Activated T-helper 1 cell treated with anti-CD3 and anti-CD28 coated beads, Interleukin-2, amount 50 U/mL, for 16 hours (primary cell): ENCODE measurements at places on chromosomes 7 and 10.

DNA sequence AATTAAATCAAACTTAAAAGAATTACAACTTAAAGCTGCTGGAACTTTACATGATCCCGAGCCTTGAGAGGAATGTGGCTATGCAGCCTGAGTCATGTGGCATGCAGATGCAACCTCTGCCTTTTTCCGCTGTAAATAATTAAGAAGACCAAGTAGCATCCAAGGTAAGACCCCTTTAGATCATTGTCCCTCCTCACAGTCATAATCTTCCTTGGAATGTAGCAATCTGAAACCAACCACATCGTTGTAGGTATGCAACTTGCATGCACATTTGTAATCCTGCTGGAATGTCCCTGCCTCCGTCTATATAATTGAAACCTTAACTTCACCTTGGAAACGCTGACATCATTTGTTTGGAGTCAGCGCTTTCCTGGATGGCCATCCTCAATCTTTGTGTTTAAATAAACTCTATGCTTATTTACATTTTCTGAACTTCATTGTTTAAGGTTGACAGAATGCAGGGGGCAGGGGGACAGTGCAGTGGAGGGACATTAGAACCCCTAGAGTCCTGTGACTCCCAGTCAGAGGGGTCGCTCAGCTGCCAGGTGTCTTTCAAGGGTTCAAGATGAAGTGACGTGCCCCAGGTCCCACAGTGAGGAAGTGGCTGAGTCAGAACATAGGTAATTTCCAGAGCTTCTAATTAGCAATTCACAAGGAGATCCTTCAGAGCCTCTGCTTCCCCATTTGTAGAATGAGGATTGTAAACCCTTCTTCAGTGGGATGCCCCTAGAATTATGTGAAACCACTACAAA is 110.7 kb downstream of the RALA start:
- DNase-seq, result no peak

GRCh38 chr7:108448584-108449505 is 7.4 kb downstream of the NRCAM start:
- no peak for DNase-seq

- no peak for DNase-seq
Measured at GRCh38 chr10:33087152-33087551, 129.1 kb upstream of the ITGB1 start.

- DNase-seq, result no peak
Measured at GRCh38 chr10:110286841-110287240, 17.9 kb downstream of the SMNDC1 start.

DNA sequence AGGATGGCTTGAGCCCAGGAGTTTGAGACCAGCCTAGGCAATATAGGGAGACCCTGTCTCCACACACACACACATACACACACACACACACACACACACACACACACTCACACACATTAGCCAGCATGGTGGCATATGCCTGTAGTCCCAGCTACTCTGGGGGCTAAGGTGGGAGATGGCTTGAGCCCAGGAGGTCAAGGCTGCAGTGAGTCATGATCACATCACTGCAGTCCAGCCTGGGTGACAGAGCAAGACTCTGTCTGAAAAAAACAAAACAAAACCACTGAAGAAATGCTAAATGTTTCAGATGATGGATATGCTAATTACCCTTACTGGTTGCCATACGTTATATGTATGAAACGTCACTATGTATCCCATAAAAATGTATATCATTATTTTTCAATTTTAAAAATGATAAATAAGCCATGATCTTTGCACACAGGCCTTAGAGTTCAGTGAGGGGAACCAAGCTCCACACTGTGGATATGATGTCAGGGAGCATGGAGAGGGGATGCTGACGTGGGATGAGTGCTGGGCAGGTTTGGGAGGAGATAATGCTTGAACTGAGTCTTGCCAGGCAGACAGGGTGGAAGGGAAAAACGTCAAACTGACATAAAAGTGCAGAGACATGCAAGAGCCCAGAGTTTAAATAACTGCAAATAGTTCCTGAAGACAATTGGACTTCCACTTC is 45.9 kb upstream of the ARHGAP12 start:
- DNase-seq, result no peak

GRCh38 chr7:101784292-101785127 is 32.9 kb upstream of the CUX1 start:
- no peak for DNase-seq

- no peak for DNase-seq
Measured at GRCh38 chr10:26682931-26683330, 14.6 kb upstream of the PDSS1 start.

GRCh38 chr7:82729172-82730030 is 285.8 kb upstream of the CACNA2D1 start:
- DNase-seq, result no peak

DNA sequence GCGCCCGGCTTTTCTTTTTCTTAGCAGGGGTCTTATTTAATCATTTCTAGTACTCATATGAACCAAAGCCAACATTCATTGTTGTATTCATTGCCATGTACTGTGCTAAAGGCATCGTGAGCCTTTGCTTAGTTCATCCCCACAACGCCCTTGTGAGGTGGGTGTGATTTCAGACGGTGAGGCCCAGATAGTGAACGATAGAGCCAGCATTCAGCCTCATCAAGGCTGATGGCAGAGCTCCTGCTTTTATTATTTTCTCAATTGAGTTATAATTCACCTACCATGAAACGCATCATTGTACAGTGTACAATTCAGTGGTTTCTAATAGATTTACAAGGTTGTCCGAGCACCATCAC is 50.1 kb downstream of the HK1 start:
- DNase-seq, result no peak

- no peak for DNase-seq
Measured at GRCh38 chr10:24935504-24936292, 16.7 kb downstream of the PRTFDC1 start.

DNA sequence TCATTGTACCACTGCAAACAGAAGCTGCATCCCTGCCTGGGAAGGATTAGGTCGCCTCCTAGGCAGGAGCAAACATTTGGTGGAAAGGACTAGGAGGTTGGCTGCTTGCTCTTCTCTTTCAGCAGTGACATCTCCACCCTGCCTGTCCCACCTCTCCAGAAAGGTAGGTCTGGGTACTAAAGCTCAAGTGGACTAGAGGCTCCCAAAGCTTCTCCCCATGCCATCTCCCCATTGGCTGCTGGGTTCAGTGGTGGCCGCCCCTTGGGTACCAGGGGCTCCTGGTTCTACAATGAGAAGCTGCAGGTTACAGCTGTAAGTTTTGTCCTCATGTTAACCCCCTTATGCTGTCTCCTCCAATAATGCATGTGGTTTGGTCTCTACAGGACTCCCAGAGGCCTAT is 180.7 kb upstream of the MKI67 start:
- no peak for DNase-seq

DNA sequence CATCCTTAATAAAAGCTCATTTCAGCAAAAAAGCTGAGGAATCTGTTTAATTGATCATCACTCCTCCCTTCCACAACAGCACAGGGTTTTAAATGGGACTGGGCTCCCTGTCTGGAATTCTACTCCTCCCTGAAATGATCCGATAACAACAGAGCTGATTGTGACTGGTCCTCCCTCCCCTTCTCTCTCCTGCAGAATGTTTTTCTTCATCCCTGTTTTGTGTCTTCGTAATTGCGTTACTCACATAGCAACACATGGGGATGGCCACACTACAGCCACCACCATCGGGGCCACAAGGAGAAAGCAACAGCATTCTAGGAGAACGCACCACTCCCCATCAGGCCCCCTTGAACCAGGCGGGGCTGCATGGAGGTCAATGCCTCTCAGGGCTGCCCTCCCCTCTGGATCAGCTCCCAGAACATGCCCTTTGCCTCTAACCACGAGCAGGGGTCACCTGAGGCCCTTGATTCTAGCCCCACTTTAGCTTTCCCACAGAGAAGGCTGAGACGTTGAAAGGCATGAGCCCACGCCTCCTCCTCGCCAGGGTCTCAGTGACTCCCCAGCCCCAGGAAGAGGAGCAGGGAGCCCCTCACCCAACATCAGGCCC is 152.6 kb downstream of the PLXNA4 start:
- DNase-seq, result no peak

- no peak for DNase-seq
Measured at GRCh38 chr7:128099204-128099671, 68.0 kb upstream of the LRRC4 start.

DNA sequence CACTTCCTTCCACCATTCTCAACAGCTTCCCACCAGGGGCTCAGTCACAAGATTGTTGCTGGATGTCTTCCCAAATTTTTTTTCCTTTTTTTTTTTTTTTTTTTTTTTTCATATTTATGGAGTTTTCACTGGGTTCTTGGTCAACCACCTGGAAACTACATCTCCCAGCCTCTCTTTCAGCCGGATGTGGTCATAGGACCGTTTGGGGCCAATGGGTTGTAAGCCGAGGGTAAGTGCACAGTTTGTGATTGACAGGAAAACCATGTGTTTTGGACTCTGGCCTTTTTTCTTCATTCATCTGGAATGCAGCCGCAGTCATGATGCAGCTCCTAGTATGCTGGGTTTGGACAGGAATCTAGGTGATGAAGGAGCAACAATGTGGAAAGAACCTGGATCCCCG is 337.1 kb upstream of the FOXK1 start:
- no peak for DNase-seq

- no peak for DNase-seq
Measured at GRCh38 chr7:30278376-30278775, 6.0 kb upstream of the ZNRF2 start.

GRCh38 chr7:41576166-41576565 is 126.7 kb downstream of the INHBA start:
- no peak for DNase-seq

DNA sequence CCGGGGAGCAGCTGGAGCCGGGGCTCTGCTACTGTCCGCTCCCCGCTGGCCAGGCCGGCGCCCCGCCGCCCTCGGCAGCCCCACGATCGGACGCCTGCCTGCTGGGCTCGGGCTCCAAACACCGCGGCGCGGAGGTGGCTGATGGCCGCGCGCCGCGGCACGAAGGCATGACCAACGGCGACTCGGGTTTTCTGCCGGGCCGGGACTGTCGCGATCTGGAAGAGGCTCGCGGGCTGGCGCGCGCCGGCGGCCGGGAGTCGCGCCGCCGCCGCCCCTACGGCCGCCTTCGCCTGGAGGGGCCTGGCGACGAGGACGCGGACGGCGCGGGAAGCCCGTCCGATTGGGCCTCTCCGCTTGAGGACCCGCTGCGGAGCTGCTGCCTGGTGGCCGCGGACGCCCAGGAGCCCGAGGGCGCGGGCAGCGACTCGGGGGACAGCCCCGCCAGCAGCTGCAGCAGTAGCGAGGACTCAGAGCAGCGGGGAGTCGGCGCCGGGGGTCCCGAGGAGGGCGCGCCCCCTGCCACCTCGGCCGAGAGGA is 570 bp downstream of the TBC1D12 start:
- no peak for DNase-seq

GRCh38 chr7:83478616-83479015 is 170.3 kb downstream of the SEMA3E start:
- no peak for DNase-seq

DNA sequence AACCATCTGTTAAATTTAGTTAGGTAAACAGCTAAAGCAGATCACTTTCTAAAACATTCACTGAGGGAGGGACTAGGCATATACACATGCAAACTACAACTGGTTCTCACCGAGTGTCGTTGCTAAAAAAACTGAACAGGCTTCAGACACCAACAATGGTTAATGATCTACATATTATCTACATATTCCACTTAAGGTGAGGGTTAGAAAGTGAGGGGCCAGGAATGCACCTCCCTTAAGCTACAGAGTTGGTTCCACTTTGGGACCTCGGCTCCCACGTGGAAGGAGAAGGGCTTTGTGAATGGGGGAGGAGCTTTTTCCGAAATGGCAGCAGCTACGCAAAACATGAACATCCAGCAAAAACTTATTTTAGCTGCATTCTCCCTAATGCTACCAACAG is 5.8 kb downstream of the CTBP2 start:
- DNase-seq, result no peak

GRCh38 chr10:64261092-64261491 is 739.9 kb downstream of the REEP3 start:
- DNase-seq, result no peak

GRCh38 chr10:133050371-133050770 is 37.4 kb upstream of the ADGRA1 start:
- DNase-seq, result no peak

DNA sequence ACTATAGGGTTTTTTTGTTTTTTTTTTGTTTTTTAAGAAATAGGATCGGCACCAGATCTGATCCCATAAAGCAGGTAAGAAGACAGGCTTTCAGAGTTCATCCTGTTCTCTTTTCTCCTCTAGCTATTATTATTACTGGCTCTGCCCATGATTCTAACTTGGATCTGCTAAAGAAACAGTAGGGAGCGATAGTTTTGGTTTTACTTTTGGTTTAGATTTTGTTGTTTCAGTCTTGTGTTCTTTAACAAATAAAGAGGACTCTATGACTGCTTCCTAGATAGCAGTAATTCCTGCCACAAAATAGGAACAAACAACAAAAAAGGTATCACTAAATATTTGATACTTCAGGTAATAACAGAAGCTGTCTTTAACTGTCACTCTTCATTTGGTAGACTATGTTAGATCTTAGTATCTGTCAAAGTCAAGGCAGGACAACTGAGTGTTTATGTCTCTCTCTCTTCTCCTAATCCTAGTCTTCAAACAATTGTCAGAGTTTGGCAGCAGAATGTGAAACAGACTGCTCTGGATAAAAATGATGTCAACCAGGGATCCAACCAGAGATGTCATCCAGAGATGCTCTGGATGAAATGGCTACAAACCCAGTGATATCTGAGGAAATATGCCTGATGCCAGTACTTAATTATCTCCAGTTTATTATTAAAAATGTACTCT is 99.8 kb downstream of the KMT2C start:
- no peak for DNase-seq

DNA sequence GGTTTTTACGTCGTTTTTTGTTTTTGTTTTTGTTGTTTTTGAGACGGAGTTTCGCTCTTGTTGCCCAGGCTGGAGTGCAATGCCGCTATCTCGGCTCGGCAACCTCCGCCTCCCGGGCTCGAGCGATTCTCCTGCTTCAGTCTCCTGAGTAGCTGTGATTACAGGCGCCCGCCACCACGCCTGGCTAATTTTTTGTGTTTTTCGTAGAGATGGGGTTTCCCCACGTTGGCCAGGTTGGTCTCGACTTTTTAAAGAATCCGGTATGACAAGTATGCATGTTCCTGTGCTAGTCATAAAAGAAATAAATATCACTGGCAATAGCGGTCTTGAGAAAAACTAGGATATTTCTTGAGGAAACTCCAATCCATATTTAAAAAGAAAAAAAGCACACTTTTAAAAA is 2.7 kb upstream of the ARL4A start:
- no peak for DNase-seq
